ENCODE measurements at places on chromosomes 2 and 18.

DNA sequence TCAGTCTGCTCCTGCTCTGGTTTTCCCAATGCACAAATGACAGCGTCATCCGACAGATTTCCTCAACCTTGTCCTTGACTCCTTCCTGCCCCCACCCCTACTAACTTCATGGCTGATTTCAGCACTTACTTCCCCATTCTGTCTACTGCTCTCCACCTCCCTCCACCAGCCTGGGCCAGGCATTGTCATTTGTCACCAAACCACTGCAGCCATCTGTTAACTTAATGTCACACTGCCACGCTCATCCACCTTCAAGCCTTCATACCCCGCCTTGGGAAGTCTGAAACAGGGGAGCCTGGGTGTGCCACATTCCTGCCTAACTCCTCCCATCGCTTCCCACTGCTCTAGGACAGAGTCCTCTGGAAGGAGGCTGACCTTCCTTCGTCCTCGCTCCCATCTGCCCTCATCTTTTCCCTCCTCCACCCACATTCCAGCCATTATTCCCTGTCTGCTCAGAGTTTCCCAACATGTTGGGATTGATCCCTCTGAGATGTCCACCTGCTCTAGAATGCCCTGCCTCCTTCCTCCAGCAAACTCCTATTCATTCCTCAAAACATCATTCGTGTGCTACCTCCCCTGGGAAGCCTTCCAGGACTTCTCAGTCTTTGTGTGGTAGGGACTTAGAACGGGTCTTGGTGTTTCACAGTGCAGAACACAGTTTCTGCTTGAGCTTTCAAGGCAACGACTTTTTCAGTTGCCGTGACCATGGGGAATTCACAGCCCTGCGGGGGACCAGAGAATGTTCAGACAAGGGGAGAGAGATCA lies 42.2 kb upstream of the SMAD7 start:
- no peak for DNase-seq

- no peak for DNase-seq
These were observed 102.6 kb downstream of the HS6ST1 start for GRCh38 chr2:128215897-128216642.

GRCh38 chr18:76357174-76357573 lies 137.9 kb downstream of the ZNF516 start:
- no peak for DNase-seq

DNA sequence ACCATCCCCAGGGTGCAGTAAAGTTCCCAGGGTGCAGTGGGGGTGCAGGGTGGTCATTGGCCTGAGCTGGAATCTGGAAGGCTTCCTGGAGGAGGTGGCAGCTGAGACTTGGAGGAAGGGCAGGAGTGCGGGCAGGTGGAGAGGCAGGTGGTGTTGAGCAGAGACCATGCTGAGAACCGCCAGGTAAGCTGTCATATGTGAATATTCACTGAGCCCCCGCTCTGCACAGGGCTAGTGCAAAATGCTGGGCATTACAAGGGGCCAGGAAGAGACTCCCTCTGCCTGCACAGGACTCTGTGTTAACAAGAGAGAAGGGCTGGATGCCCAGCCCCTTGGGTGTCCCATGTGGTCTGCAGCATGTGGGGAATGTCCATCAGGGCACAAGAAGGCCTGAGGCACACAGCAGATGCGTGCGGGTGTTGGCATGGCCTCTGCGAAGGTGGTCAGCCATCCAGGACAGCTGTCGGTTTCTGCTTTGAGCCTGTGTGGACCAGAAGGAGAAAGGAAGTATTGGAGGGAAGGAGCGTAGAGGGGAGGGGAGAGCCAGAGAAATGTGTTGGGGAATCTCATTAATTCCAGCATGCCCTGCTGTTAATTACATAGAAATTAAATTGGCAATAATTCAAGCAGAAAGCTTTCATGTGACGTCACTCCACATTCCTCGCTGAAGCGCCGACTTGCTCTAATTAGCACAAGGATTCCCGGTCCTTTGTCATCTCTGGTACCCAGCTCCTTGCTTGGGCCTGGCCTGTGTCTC lies 62.8 kb upstream of the OTOS start:
- no peak for DNase-seq

GRCh38 chr2:240167588-240167880 lies 27.1 kb upstream of the OTOS start:
- DNase-seq, result no peak

- no peak for DNase-seq
These were observed 243.7 kb downstream of the LTBP1 start for GRCh38 chr2:33190393-33190937.

- DNase-seq, result no peak
These were observed 256.3 kb downstream of the CCDC178 start for GRCh38 chr18:33184175-33184574.

GRCh38 chr2:64773461-64774118 lies 119.9 kb upstream of the SERTAD2 start:
- no peak for DNase-seq

DNA sequence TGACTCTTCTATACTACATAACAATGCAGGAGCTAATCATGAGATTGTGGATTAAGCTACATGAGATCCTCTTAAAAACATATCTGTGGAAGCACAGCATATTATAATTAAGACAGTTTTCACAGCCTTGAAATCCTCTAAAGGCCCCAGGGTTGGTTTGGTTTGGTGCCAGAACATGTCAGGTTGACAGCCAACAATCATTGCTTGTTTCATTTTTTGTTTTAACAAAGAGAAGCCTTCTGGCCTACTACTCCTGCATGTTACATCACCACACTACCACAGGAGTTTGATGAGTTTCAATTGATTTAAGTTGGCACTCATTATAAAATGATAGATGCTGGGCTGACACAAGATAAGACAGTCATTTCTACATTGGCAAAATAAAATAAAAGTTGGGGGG lies 255.9 kb upstream of the ERBB4 start:
- no peak for DNase-seq

- no peak for DNase-seq
These were observed 116.4 kb upstream of the RBMS1 start for GRCh38 chr2:160610041-160610440.
